ENCODE measurements at places on chromosomes 4 and X.

GRCh38 chrX:136269921-136270320 lies 18.7 kb upstream of the MAP7D3 start:
- DNase-seq = no peak

- no peak for DNase-seq
These were observed 52.5 kb upstream of the INTU start for GRCh38 chr4:127580300-127580699.

GRCh38 chrX:69196666-69197065 lies 31.4 kb upstream of the PJA1 start:
- DNase-seq = no peak

- DNase-seq = no peak
These were observed 131.3 kb downstream of the GUCY2F start for GRCh38 chrX:109350551-109350950.

- no peak for DNase-seq
These were observed 415.1 kb downstream of the FAM133A start for GRCh38 chrX:94089149-94089548.

DNA sequence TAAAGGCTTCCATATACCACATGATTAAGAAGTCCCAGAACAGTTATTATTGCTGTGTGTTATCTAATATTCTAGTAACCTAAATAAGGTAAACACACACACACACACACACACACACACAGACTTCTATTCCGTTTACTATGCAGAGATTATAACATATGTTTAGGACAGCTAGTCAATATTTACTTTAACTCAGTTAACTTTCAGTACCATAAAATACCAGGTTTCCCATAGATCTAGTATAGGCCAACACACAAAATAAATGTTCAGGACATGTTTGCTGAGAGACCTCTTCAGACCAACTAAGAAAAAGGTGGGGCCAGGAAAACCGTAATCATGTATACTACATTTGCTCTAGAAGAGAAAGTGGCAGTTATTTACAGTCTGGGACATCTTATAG lies 365.5 kb downstream of the KLHL13 start:
- no peak for DNase-seq

DNA sequence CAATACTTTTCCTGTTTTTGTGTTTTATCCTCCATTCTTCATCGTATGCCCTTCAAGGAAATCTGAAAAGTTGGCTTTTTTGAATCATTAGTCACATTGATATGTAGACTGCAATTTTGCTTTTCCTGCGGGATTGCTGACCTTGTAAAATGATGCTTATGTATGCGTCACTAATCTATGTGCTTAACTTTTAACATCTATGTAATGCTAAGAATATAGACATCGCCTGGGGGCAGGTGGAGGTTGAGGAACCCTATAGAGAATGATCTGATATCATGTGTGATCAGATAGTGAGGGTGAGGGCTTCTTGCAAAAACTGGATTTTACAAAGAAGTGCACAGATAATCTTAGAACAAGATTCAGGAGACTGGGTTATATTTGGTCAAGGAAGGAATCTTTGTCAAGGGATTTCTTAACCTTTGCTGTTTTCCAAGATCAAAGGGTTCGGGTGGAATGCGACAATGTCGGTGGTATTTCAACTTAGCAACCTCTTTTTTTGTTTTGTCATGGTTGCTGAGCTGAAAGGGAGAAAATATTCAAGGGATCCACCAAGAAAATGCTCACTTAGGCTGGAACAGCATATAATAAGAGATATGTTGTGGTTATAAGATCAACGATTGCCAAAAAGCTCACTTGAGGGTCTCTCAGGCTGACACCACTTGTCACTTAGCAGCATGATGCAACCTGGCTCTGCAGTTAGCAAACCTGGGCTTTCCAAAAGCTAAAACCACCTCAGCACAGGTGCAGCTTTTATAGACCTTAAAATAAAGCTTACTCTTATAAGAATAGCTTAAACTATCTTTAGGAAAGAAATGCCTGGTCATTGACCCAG lies 70.6 kb upstream of the PUDP start:
- no peak for DNase-seq
